ENCODE measurements at places on chromosomes 12 and 14. TPM values are rescaled to one million over a fixed set of nuclear protein-coding genes. Genes with fewer than 3 reads are reported as not detected.
A peak's percentile ranks its signal among the peaks of the same experiment; 100 is the strongest.

- DNase-seq: no peak
These were observed 1429.3 kb upstream of the TMEM132C start for GRCh38 chr12:126837697-126838096.

- DNase-seq: no peak
These were observed 57.7 kb upstream of the NPFF start for GRCh38 chr12:53564941-53565340.

- DNase-seq: peak; percentile 18
These were observed 6.4 kb upstream of the CLEC6A start for GRCh38 chr12:8449355-8449859.

DNA sequence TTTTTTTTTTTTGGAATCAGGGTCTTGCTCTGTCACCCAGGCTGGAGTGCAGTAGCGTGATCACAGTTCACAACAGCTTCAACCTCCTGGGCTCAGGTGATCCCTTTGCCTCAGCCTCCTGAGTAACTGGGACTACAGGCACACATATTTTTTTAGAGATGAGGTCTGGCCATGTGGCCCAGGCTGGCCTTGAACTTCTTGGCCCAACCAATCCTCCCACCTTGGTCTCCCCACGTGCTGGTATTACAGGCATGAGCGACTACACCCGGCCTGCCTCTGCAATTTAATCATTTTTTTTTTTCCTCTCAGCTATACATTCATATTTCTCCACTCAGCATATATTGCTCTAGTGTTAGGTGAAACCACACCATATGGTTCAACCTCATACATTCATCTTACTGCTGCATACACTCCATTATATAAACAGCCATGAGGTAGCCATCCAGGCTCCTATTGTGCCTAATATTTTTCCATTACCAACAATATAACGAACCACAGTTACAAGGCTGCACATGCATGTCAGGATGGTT lies 7.1 kb downstream of the STX2 start:
- DNase-seq: no peak

- DNase-seq: no peak
These were observed 4.6 kb upstream of the LEMD3 start for GRCh38 chr12:65164774-65165173.

- peak; percentile 16 for DNase-seq
These were observed 10.7 kb downstream of the PRH1 start for GRCh38 chr12:10873378-10873777.

GRCh38 chr12:84435682-84436081 lies 476.9 kb downstream of the SLC6A15 start:
- DNase-seq: no peak

Gene PXMP2
- 90.9 TPM for polyA plus RNA-seq

GRCh38 chr12:99153293-99153692 lies 494.3 kb upstream of the GARIN6 start:
- DNase-seq: no peak

- no peak for DNase-seq
These were observed 95.8 kb downstream of the BCAT1 start for GRCh38 chr12:24853094-24853493.

DNA sequence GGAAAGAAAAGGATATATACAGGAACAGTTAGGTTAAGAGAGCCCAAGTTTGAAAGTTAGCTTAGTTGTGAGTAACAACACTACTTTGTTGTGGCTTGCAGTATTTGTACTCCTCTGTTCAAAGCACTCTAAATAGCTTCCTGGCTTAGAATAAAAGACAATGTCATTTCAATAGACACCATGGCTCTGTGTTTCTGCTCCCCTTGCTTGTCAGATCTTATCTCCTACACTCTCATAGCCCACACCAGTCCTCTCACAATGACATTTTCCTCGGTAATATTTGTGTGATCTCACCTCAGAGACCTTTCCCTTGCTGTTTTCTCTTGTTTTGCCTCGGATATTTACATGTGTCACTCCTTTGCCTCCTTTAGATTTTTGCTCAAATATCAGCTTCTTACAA lies 418.4 kb downstream of the MDGA2 start:
- DNase-seq: no peak

DNA sequence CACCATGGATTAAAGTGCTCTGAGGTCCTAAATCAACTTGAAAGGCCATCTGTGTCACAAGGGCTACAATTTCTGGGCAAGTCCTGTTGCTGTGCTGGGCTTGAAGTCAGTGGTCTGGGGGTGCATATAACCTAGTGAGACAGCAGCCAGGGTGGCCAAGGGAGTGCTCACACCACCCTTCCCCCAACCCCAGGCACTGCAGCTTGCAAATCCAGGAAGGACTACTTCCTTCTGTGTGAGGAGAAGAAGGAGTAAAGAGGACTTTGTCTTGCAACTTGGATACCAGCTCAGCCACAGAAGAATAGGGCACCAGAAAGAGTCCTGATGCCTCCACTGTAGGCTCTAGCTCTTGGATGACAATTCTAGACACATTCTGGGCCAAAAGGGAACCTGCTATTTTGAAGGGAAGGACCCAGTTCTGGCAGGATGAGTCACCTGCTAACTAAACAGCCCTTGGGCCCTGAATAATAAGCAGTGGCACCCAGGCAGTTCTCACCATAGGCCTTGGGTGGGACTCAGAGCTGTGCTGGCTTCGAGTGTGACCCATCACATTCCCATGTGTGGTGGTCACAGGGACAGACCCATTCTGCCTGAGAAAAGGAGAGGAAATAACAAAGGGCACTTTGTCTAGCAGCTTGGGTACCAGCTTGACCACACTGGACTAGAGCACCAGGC lies 32.6 kb upstream of the DHRS7 start:
- DNase-seq: no peak

GRCh38 chr12:52238916-52239646 lies 6.0 kb downstream of the KRT7 start:
- peak; percentile 19 for DNase-seq

Gene TTC6
- polyA plus RNA-seq: not detected

Gene TDRD9
- polyA plus RNA-seq: 1.6 TPM

GRCh38 chr12:11561411-11561810 lies 88.1 kb upstream of the ETV6 start:
- no peak for DNase-seq

Measured in kidney (tissue), 22 donors.